ENCODE measurements at places on chromosomes 2 and 18.

DNA sequence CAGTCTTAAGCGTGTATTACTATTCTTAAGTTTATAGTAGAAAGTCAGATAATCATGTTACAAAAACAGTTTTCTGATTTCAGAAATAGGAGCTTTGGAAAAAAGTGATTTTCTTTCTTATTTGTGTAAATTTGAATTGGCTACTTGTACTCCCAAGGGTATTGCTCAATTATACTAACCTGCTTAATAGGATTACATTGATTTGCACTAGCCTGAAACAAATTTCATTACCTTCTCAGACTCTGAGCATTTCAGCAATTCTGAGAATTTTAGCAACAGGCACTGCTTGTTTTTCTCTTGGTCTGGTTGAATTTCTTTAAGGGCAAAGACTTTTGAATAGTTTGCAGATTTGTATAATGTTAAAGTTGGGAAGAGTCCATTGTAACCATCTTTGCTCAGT is 87.2 kb upstream of the NXPH2 start:
- no peak for DNase-seq

DNA sequence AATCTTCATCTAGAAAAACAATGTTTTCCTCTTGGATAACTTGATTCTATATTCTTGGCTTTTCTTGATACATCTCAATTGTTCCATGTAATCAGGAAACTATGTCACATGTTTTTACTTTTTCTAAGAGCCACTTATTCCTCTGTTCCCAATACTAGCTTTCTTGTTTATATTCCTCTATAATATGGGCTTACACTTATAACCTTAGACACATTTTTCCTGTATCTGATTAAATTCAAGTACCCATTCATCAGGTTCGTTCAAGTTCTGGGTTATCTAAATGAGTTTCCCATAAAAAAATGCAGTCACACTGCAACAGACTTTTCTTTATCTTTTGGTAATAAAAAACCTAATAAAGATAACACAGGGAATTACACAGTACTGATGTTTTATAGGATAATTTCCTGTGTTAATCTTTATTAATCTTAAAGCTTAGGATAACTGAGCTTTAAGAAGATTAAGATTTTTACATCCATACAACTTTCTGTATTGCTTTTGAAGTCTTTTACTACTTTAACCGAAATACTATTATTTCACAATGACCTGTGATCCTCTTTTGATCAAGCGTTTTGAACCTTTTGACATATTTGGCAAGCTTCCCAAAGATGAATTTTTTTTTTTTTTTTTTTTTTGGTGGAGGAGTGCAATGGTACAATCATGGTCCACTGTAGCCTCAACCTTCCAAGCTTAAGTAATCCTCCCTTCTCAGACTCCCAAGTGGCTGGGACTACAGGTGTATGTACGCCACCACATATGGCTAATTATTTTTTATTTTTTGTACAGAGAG is 44.3 kb upstream of the C2orf66 start:
- DNase-seq: no peak

DNA sequence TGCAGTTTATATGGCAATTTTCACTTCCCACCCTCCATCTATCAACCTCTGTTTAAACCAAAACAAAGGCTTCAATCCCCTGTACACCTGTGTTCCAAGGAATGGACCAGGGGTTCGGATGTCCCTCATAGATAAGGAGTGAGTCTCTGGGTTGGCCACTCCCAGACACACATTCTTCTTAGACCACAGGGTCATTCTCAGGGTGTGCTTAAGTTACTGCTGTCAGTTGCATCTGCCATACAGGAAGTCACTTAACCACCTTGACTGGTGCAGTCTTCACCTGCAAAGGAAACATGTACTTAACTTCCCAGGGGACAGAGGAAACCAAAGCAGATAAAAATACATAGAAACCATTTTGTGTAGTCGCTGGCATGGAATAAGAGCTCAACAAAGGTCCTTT is 151.0 kb upstream of the NDUFV2 start:
- DNase-seq: no peak

DNA sequence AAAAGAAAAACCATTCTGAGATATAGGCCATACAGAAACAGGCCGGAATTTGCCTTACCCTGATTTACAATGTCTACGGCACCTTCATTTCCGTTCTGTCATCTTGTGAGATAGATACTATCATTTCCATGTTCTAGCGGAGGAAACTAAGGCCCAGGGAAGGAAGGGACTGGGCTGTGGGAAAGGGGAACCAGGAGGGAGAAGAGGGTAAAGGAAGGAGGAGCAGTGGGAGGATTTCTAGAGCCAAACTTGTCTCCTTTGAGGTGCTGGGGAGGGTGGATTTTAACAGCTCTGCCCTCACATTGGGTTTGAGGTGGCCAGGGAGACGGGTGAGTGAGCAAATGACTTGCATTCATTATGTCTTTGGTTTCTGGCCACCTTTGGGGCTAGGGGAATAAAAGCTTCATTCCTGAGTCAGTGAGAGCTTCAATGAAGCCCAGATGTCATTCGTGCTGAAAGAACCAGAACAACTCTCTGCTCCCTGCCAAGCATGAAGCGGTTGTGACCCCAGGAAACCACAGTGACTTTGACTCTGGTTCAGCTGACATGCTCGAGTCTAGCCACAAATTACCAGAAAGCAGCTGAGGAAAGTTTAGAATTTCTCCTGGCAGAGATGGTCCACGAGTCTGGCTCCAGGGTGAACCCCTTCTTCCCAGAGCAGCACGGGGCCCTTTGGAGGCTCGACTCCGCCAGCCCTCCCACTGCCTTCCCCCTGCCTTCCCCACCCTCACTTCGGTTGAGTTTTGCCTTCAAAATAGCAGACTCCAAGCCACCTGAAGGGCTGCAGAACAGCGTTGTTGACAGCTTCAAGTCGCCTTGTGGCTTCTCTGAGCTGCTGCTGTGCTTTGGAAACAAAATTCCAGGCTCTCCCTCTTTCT is 3.8 kb downstream of the ACTG2 start:
- peak; percentile 19 for DNase-seq

- no peak for DNase-seq
Observed at GRCh38 chr2:24521975-24522639, 31.1 kb downstream of the NCOA1 start.

DNA sequence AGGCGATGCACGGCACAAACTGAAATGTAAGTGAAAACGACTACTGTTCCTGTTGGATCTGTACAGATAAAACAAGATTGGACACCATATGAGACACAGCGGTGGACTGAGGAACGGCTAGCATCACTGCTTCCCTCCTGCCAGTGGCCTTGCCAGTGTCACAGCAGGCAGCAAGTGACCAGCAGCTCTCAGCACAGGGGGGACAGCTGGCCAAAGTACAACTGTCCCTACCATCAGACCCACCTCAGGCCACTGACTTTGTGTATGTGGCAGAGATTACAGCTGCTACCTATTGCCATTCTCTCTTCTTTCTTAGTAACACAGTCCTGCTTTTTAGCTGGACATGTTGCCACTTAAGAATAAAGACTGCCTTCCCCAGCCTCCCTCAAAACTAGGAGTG is 80.0 kb upstream of the SLC66A3 start:
- DNase-seq: no peak

GRCh38 chr18:57794951-57795728 is 8.0 kb downstream of the ATP8B1 start:
- DNase-seq: no peak

- DNase-seq: no peak
Observed at GRCh38 chr2:15287447-15288184, 273.5 kb downstream of the NBAS start.

All from effector memory CD8-positive, alpha-beta T cell (primary cell).